ENCODE measurements at places on chromosomes 7 and 10.
A peak's percentile ranks its signal among the peaks of the same experiment; 100 is the strongest.

DNA sequence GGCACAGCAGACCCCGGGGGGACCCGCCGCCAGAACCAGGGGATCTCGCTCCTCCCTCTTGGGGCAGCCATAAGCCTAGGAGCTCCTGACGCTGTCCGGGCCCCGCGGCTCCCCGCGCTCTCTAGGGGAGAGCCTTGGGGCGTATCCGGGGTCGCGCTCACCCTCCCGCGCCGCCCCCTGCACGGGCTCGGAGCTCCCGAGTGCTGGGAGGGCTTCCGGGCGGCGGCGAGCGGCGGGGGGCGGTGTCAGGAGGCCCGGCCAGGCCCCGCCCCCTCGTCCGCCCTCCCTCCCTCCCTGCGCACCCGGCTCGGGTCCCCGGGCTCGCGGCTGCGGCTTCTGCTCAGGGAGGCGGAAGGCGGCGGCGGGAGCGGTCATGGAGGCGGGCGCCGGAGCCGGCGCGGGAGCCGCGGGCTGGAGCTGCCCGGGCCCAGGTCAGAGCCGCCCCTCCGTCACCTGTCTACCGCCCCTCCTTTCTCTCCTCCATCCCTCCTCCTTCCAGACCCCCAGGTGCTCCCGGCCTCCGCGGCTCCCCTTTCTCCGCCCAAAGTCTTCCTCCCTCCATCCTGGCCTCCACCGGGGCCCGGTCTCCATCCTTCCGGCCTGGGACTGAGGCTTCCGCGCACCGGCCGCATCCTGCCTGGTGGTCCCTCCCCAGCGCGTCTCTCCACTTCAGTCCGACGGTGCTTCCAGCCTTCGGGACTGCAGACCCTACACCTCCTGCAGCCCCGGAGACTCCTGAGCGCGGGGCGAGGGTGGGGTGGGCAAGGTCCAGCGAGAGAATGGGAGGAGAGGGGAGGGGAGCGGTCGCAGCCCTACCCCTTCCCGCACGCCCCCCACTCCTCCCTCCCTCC, at the start of gene CCDC136:
Gene CCDC136 (plus strand): TSS at position 848 of the 851 bp plus-strand sequence. CDS start 444 bp downstream, outside the sequence.
- DNase-seq = peak; percentile 80

- DNase-seq = no peak
These were observed 27.6 kb downstream of the SFTPA1 start for GRCh38 chr10:79638318-79638717.

GRCh38 chr10:78259391-78259790, 225.7 kb downstream of the RPS24 start:
- DNase-seq = no peak

DNA sequence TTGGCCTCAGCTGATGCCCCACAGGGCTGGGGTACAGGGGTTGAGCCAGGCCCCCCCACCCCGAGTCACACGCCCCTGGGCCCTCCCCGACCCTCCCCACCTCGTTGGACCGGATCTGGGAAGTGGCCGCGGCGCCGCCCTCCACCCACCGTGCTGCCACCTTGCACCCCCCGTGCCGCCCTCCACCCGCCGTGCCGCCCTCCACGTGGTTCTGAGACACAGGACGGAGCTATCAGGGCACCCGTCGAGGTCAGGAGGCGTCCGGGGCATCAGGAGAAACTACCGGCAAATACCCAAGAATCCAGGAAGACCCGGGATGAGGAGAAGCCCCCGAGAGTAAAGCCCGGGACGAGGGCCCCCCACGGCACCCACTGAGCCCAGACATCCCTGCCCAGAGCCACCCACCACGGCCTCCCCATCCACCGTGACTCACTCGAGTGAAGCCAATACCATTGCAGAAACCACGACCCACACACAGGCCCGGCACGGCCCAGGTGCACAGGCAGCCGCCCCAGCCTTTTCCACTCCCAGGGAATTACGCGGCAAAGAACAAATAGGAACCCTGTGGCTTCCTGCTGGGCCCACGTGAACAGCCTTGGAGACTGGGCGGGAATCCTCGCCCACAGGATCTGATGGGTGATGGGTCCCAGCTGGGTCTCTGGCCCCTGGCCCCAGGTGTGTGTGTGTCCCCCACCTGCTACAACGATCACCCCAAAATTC, 34.0 kb downstream of the ADAP1 start:
- DNase-seq = no peak

GRCh38 chr10:126674741-126675515, 4.4 kb upstream of the C10orf90 start:
- DNase-seq = no peak

DNA sequence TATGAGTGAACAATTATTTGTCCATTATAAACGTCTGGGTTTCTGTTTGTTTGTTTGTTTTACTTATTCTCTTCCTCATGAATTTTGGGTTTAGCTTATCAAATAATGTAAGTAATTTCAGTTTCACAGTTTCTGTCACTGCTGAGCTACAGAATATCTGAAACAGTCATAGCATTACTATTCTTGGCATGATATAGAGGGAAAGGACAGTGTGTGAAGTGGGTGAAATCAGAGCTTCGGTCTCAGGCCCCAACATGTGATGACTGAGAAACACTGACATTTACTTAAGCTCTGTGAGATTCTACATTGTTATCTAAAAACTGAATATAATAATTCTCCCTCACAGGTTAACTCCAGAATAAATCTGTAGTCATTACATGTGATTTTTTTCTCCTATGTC, 8.8 kb upstream of the OR6V1 start:
- no peak for DNase-seq

DNA sequence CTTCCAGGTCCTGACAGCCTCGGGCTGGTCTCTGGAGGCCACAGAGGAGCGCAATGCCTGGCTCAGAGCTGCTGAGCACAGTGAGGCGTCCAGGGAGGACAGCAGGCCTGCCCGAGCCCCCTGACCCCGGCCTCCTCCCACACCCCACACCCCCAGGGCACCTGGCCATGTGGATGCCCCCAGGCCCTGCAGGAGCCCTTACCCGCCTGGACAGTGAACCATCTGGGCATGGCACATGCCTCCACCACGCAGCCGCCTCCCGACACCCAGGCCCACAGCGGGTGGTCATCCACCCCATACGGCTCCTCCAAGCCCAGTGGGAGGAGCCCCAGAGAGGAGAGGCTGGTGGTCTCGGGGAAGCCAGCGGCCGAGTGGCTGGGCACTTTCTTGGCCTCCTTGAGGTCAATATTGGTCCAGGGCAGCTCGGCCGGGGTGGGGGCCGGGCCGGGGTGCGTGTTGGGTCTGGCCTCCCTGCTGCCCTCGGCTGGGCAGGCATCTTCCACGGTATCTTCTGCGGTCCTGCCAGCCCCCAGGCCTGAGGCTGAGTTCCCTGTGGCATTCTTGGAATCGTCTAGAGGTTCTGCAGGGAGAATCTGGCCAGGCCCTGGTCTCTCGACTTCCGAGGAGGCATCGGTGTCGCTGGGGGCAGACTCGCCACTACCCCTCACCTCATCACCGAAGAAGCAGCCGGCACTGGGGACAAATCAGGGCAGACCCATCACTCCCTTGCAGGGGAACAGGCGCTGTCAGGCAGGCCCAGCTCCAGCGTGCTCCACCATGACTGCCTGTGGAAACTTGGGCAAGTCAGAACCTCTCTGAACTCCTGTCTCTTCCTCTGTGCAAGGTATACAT, 18.6 kb downstream of the TECPR1 start:
- no peak for DNase-seq

GRCh38 chr10:126133906-126134656, 237.7 kb downstream of the FANK1 start:
- DNase-seq = no peak

DNA sequence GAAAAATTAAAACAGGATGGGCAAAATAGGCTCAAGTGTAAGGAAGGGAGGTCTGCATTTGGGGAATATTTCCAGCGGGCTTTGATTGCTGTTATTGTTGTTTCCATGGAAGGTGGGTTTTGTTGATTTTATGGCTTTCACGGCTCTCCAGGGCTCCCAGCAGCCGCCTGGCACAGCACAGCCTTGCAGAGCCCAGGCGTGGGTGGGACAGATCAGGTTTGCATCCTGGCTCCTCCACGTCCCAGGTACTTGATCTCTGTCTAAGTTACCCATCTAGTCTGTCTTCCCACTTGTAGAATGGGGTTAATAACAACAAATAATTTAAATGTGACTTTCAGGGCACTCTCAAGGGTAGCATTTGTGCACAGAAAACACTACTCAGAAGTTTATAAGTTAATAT, 45.2 kb downstream of the HTR5A start:
- DNase-seq = no peak

DNA sequence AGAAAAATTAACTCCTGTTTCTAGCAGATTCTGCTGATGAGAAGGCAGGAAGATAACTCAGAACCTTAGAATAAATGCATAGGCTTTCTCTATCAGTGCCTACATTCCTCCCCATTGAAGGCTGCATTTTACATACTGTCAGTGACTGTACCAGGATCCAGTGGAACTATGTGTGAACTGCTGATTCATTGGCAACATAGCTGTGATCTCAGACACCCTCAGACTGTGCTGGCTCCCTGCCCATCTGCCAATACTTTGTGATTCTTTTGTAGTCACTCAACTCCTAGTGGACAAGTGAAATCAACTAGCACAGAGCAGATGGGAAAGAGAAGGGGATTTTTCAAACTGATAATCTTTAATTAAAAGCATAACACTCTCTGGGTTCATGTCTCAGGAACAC, 375.8 kb downstream of the MDFIC start:
- no peak for DNase-seq

DNA sequence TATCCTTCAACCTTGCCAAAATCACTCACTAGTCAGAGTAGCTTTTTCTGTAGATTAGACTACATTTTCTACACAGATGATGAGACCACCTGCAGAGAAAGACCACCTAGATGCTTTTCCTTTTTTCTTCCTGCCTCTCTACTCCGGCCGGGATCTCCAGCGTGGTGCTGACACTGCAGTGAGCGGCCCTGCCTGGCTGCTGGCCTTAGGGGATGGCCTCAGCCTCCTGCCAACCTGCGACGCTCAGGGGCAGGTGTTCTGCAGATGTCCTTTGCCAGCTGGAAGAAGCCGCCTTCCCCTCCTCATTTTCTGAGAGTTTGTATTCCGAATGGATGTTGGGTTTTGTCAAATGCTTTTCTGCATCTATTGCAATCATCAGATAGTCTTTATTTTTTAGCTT, 43.5 kb upstream of the NKX6-2 start:
- no peak for DNase-seq

DNA sequence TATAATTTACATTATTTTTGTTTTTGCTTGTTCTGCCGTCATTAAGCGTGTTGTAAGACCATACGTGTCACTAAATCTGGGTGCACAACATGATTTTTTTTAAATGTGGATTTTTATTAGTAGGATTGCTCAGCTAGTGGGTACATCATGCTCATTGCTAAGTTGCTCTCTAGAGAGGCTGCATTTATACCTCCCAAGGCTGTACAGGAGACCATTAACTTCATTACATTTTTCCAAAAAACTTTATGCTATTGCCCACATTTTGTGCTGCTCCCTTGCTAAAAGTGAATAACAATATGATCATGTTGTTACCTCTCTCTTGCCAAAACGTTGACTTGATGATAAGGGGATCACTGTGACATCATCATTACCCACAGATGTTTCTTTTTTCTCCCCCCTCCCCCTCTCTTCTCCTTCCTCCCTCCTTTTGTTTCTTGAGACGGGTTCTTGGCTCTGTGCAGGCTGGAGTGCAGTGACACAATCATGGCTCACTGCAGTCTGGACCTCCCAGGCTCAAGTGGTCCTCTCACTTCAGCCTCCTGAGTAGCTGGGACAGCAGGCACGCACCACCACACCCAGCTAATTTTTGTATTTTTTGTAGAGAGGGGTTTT, 65.1 kb downstream of the BMPR1A start:
- DNase-seq = no peak

- DNase-seq = no peak
These were observed 279.0 kb downstream of the OTUD1 start for GRCh38 chr10:23717913-23718312.

- DNase-seq = no peak
These were observed at the start of gene DNAJC12 for GRCh38 chr10:67837541-67838314. Gene DNAJC12, minus strand, starts transcription at chr10:67838188. Its CDS starts 177 bp downstream, at chr10:67838011.

GRCh38 chr7:134902058-134902457, 84.2 kb upstream of the AGBL3 start:
- no peak for DNase-seq

DNA sequence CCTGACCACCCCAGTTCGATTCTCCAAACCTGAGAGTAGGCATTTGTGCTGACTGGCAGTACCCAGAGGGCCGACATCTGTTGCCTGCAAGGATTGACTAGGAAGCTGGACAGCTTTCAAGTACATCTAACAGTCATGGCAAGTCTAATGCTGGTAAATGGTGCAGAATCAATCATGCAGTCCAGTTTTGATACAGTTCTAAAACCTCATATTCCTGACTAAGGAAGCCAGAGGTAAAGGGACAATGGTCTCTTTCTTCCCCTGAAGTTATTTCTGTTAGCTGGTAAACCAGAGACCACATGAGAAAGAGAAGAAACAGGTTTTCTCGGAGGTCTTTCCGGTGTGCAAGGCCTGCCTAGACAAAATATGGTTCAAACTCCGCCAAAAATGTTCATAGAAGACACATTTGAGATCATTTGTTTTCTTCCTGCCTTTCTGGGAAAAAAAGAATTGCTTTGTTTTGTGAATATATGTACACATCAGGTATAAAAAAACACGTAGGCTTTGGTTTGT, 97.1 kb downstream of the WDR37 start:
- DNase-seq = no peak

DNA sequence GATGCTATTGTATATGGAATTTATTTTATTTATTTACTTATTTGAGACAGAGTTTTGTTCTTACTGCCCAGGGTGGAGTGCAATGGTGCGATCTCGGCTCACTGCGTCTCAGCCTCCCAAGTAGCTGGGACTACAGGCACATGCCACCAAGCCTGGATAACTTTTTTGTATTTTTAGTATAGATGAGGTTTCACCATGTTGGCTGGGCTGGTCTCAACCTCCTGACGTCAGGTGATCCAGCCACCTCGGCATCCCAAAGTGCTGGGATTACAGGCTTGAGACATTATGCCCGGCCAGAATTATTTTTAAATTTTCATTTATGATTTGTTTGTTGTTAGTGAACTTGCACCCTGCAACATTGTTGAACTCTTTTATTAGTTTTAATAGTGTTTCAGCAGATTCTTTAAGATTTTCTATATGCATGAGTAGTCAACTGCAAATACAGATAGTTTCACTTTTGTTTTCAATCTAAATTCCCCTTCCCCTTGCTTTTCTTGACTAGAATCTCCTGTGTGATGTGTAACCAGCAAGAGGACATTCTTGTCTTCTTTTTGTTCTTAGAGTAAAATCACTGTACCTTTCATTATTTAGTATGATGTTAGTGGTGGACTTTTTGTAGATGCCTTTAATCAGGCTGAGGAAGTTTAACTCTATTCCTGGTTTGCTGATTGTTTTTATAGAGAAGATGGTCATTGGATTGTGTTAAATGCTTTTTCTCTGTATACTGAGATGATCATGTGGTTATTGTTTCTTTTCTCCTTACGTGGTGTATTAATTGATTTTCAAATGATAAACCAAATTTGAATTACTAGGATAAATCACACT, 27.8 kb downstream of the ZNF33A start:
- peak; percentile 25 for DNase-seq

DNA sequence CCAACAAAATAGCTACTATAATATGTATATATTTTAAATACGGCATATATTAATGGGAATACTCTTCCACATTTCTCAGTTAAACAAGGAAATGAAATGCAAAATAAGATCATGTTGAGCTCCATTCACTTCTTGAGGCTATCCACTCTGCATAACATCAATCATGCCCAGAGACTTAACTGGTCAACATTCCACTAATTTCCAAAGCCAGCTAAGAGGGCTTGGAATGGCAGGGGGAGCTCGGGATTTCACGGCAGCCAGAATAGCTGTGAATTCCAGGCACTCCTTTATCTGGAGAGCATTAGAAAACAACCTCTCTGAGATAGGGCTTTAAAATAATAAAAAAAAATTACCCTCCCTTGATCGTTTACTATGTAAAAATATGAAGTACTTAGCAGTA, 194.9 kb upstream of the CDCA7L start:
- no peak for DNase-seq
